ENCODE measurements at places on chromosomes 1 and 21. TPM values are rescaled to one million over a fixed set of nuclear protein-coding genes. Genes with fewer than 3 reads are reported as not detected.

Gene RAD54L
- 2.2 TPM for total RNA-seq

Gene BOLA1
- total RNA-seq, result 14.2 TPM

Gene LMOD1
- 11.4 TPM for total RNA-seq

Gene EXTL2
- 37.8 TPM for total RNA-seq

Gene TMEM82
- not detected for total RNA-seq

Gene PTAFR
- 9.3 TPM for total RNA-seq

Gene OPTC
- not detected for total RNA-seq

Gene MRPL39
- total RNA-seq, result 31.6 TPM

Gene TRIM67
- total RNA-seq, result 0.09 TPM

Gene OTUD7B
- total RNA-seq, result 28.3 TPM

Gene ZNF683
- 0.40 TPM for total RNA-seq

Gene KLF18
- total RNA-seq, result not detected

Gene CELA3A
- total RNA-seq, result not detected

GRCh38 chr1:66840929-66841328, 39.9 kb upstream of the INSL5 start:
- H3K4me1 ChIP-seq, result no peaks in the 10 kb centered on the region
- no peak for DNase-seq
- H3K4me3 ChIP-seq, result no peak overlapping the region

GRCh38 chr1:59678040-59678439, 136.7 kb upstream of the HOOK1 start:
- H3K4me3 ChIP-seq, result no peak overlapping the region
- no peaks in the 10 kb centered on the region for H3K36me3 ChIP-seq
- no peak for DNase-seq
- H3K27me3 ChIP-seq, result no peaks in the 10 kb centered on the region
- H3K4me1 ChIP-seq, result peaks cover 45% of the 10 kb centered on the region

DNA sequence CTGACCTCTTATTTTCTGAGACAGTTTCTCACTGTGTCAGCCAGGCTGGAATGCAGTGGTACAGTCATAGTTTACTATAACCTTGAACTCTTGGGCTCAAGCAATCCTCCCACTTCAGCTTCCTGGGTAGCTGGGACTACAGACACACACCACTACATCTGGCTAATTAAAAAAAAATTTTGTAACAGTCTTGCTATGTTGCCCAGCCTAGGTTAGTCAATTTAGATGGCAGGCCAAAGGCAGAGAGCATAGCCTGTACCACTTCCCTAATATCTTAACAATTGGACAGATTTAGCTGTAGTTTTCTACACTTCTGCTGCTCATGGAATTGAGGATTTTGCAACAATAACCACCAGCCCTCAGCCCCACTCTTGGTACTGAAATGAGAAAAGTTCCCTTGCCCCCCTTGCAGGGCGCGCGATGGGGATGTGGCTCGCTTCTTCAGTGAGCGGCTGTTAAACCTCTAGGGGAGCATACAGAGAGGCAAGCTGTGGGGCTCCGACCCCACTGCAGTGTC, 34.9 kb upstream of the PTGFRN start:
- peaks cover 24% of the 10 kb centered on the region for H3K4me1 ChIP-seq
- no peaks in the 10 kb centered on the region for H3K27me3 ChIP-seq
- no peak overlapping the region for H3K4me3 ChIP-seq
- H3K27ac ChIP-seq, result no peak overlapping the region

GRCh38 chr1:159250638-159251216, 46.1 kb downstream of the ACKR1 start:
- no peaks in the 10 kb centered on the region for H3K27me3 ChIP-seq
- no peaks in the 10 kb centered on the region for H3K4me1 ChIP-seq
- DNase-seq, result no peak
- no peak overlapping the region for H3K27ac ChIP-seq
- H3K4me3 ChIP-seq, result no peak overlapping the region
- no peaks in the 10 kb centered on the region for H3K36me3 ChIP-seq

- H3K27me3 ChIP-seq, result no peaks in the 10 kb centered on the region
- no peaks in the 10 kb centered on the region for H3K4me1 ChIP-seq
- no peak overlapping the region for H3K27ac ChIP-seq
These were observed 4.4 kb upstream of the PEA15 start for GRCh38 chr1:160200786-160201185.

DNA sequence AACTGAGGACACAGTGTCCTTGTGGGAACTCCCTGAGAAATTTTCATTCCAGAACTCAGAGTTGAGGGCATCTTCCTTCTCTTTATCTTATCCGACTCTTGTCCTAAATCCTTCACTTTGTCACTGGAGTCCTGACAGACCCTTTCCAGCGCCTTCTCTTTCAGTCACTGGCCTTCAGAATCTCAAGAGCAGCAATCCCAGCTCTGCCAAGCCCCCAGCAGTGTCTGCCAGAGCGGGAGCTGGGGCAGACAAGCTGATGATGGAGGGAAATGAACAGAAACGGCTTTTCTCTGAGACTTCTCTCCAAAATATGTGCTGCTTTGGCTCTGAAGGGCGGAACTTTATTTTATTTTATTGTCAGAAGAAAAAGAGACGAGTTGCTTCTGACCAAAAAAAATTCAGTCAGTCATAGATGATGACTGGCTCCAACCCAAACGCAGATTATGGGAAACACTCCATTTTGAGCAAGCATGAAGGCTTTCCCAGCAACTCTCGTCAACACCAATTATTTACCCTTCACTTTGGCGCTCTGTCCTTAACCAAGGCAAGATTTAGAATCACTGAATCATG, 32.2 kb downstream of the MIS18A start:
- H3K4me3 ChIP-seq, result no peak overlapping the region
- H3K36me3 ChIP-seq, result no peaks in the 10 kb centered on the region
- peaks cover 18% of the 10 kb centered on the region for H3K4me1 ChIP-seq
- no peaks in the 10 kb centered on the region for H3K27me3 ChIP-seq
- DNase-seq, result peak; percentile 34

GRCh38 chr1:19179597-19180264, 30.3 kb downstream of the UBR4 start:
- no peak overlapping the region for H3K27ac ChIP-seq
- H3K4me1 ChIP-seq, result no peaks in the 10 kb centered on the region
- peaks cover 52% of the 10 kb centered on the region for H3K36me3 ChIP-seq
- H3K4me3 ChIP-seq, result no peak overlapping the region
- H3K27me3 ChIP-seq, result no peaks in the 10 kb centered on the region
- DNase-seq, result peak; percentile 34

DNA sequence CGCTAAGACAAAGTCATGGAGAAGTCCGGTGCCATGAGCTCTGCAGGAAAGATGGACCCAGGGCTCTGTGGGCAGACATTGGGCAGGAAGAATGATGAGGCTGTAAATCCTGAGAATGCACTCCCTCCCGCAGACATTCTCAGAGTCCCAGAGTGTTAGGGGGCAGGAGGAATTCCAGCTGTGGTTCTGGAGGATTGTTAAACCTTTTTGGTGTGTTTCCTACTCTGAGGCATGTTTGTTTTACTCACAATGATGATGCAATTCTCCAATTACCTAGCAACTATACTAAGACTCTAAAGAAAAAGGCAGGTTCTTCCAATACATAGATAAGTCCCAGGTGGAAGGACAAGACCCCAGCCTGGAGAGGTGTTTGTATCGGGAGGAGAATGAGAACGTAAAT, 2.8 kb upstream of the CAPN9 start:
- H3K4me1 ChIP-seq, result peaks cover 8% of the 10 kb centered on the region
- H3K27me3 ChIP-seq, result no peaks in the 10 kb centered on the region
- DNase-seq, result no peak

DNA sequence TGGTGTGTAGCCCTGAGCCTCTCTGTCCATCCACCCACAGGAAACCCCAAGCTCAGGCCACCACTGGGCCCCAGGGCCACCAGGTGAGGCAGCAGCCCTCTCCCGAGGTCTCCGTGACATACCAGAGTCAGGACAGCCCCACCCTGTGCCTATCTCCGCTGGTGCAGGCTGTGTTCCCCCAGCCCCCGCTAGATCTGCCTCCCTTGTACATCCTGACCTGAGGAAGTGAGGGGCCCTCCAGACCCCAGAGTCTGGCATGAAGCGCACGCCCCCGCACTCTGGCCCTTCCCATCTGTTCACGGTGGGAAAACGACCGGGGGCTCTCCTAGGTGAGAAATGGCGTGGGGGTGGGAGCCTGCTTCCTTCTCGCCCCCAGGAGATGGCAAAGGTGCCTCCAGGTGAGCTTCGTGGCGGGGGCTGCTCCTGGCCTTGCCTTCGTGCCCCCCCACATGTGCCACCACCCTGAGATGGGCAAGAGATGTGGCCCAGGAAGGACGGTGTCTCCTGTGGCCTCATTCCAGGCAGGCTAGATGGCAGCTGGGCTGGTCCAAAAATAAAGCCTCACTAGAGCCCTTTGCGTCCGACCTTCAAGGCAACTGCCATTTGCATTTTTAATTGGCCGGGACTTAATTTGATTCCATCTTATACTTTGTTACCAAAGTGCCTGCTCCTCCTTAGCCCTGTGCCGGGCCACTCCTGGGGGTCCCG, 3.1 kb downstream of the GABRD start:
- H3K4me1 ChIP-seq, result peaks cover 34% of the 10 kb centered on the region
- peaks cover 33% of the 10 kb centered on the region for H3K27me3 ChIP-seq
- no peak for DNase-seq
- H3K4me3 ChIP-seq, result no peak overlapping the region

DNA sequence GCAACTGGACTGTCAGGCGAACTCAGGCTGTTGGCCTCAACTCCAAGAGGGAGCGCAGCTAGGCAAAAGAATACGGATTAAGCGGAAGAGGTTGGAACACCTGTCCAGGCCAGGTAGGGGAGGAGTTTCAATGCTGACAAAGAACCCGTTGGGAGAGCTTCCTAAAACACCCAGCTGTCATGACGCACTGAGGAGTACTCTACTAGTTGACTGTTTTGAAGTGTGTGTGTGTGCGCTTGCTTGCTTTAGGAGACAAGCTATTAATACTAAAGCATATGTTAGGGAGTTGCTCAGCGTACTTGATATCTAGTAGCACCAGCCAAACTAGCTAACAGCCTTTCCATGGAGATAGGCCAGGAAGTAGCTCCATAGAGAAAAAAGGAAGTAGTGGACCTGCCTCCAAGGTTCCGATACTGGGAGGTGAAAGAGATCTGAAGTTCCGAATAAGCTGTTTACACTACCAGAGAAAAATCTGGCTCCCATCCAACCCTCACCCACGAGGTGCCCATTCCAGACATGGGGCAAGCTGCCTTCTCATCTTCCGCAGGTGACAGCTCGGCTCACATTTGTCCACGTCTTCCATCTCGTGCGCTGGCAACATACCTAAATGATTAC, 974 bp upstream of the FNBP1L start:
- H3K4me1 ChIP-seq, result peaks cover 2% of the 10 kb centered on the region
- peak overlapping the region; percentile 8 for H3K4me3 ChIP-seq
- no peak overlapping the region for H3K27ac ChIP-seq
- DNase-seq, result peak; percentile 34
- no peaks in the 10 kb centered on the region for H3K36me3 ChIP-seq

DNA sequence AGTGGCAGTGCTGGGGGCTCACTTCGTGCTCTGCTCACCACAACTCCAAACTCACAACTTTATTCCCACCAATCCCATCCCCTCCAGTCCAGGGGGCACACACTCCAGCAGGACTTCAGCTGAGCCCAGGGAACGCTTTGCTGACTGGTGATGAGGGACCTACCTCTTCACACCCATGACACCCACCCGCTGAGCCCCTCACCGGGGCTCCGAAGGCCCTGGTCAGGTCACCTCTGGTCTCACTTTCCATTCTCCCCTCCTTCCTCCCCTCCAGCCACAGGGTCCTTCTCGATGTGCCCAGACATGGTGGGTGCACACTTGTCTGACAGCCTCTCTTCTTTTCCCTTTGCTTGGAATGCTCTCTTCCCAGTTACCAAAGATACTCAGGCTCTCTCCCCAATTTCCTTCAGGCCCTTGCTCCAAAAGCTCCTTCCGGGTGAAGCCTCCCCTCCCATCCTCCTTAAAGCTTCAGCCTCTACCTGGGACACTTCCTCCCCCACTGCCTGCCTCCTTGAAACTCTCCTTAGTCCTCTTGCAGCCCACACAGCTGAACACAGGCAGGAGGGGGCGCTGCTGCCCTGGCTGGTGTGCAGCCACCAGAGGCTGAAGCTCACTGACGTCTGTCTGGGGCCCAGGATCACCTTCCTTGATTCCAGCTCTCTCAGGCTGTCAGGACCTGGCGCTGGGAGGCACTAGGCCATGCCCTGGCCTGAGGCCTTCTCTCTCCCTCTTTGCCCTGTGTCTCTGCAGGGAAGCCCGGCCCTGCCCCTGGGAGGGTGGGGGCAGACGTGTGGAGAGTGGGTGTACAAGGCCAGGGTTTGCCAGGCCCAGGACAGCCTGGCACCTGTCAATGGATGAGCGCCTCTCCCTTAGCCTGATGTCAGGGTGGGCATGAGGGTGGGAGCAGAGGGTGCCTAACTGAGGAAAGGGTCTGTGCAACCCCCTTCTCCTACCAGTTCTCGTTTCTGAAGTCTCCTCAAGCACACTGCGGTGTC, 1.6 kb downstream of the KCNE1 start:
- H3K27ac ChIP-seq, result peak overlapping the region; percentile 12
- no peak overlapping the region for H3K4me3 ChIP-seq
- no peaks in the 10 kb centered on the region for H3K4me1 ChIP-seq
- H3K27me3 ChIP-seq, result no peaks in the 10 kb centered on the region
- DNase-seq, result peak; percentile 65

DNA sequence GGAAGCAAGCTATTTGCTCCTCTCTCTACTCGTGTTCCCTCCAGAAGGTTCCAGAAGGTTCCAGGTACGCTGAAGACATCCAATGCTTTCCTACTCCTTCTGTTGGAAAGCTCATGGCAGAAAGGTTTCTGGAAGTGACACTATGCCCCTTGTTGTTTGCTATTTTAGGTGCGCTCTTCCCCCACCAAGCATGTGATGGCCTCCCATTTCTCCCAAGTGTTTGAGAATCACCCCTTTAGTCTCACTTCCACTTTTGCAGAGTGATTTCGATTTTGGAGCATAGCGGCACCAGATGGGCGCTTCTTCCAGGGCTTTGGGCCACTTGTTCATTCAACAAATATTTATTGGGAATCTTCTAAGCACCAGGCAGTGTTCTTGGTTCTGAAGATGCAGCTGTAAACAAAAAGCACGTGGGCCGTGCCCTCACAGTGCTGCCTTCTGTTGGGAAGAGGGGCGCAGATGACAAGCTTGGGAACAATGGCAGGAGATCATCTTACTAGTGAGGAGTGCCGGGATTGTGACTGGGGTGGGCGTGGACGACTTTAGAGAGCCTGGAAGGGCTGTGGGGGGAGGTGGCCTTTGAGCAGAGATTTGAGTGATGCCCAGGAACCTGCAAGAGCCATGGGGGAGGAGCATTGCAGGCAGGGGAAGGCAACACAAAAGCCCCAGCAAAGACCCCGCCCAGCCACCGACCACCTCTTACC, 43.0 kb upstream of the TARDBP start:
- H3K36me3 ChIP-seq, result no peaks in the 10 kb centered on the region
- H3K27me3 ChIP-seq, result no peaks in the 10 kb centered on the region
- DNase-seq, result no peak

GRCh38 chr1:183583466-183583865, 6.8 kb downstream of the NCF2 start:
- H3K4me3 ChIP-seq, result no peak overlapping the region
- H3K36me3 ChIP-seq, result no peaks in the 10 kb centered on the region
- DNase-seq, result no peak
- no peak overlapping the region for H3K27ac ChIP-seq
- peaks cover 8% of the 10 kb centered on the region for H3K4me1 ChIP-seq
- no peaks in the 10 kb centered on the region for H3K27me3 ChIP-seq

- peaks cover 4% of the 10 kb centered on the region for H3K36me3 ChIP-seq
- H3K27me3 ChIP-seq, result no peaks in the 10 kb centered on the region
- no peak for DNase-seq
- H3K4me1 ChIP-seq, result peaks cover 69% of the 10 kb centered on the region
- no peak overlapping the region for H3K4me3 ChIP-seq
These were observed 7.9 kb downstream of the MEF2D start for GRCh38 chr1:156492591-156493080.
